ENCODE measurements at places on chromosomes 7 and 10.

DNA sequence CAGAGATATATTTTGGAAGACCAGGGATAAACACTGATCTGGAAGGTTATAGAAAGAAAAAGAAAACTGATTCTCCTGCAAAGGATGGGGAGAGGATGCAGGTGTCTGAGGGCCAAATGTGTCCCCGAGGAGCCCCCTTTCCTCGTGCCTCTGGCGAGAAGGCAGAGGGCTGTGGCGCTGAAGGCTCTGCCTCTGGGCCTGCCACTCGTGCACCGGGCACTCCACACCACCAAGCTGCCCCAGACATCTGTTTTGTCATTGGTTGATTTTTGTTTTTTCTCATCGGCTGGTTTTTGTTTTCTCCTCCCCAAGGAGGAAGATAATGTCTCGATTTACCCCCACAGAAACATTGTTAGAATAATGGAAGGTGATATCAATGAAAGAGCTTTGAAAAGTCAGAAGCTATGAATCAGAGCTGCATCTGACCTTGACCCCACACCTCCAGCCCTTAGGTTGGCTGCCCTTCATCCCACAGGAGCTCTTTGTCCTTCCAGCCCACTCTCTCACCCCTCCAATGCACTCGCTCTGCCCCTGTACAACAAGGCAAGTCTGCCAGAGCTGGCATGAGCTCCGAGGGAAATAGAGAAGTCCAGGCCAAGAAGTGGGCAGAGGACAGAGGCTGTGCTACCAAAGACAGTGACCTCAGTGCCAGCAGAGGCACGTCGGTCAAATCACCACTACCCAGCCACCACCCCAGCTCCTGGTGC is 124.8 kb downstream of the TCERG1L start:
- peak; percentile 38 for DNase-seq

- DNase-seq: no peak
These were observed 17.0 kb downstream of the ABI1 start for GRCh38 chr10:26843736-26844135.

DNA sequence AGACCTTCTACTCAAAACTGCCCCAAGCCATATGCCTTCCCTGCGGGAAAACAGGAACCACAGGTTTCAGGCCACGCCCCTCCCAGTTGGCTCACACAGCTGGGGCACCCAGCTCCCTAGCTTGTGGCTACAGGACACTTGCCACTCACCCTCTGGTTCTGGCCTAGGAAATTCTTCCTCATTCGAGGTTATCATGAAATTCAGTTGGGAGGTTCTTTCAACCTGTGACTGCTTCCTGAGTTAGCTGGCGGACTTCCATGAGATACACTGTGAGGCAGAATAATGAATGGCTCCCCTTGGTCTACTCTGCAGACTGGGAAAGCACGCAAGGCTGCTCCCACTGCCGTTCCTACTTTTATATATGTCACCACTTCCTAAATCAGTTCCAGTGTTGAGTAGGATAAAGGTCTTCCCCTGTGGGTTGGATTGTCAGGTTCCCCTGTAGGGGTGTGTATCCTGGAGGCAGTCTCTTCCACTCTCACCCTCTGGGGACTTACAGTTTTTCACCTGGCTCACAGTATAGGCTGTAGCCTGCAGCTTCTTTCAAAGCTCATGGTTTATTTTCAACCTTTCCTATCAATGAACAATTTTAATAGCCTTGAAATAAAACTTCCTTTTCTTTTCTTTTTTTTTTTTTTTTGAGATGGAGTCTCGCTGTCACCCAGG is 37.0 kb downstream of the GPR22 start:
- no peak for DNase-seq

DNA sequence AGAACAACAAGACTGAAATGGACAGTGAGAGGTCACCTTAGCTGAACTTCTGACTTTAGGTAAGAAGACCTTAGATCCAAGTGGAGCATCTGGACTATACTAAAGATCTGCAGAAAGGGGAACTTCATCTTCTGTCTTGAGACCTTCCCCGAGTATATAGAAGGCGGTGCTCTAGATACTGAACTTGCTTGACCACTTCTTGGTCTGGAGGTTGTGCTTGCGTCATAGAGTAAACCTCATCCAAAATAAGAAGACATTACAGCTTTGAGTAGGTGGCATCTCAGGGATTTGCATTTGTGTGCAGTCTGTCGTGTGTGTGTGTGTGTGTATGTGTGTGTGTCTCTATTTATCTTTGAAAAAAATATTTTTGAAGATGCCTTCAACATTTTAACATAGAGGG is 157.5 kb downstream of the CHN2 start:
- no peak for DNase-seq

- DNase-seq: no peak
These were observed 483.6 kb downstream of the INHBA start for GRCh38 chr7:41219276-41219675.

GRCh38 chr7:51545131-51545530 is 228.5 kb upstream of the COBL start:
- no peak for DNase-seq

DNA sequence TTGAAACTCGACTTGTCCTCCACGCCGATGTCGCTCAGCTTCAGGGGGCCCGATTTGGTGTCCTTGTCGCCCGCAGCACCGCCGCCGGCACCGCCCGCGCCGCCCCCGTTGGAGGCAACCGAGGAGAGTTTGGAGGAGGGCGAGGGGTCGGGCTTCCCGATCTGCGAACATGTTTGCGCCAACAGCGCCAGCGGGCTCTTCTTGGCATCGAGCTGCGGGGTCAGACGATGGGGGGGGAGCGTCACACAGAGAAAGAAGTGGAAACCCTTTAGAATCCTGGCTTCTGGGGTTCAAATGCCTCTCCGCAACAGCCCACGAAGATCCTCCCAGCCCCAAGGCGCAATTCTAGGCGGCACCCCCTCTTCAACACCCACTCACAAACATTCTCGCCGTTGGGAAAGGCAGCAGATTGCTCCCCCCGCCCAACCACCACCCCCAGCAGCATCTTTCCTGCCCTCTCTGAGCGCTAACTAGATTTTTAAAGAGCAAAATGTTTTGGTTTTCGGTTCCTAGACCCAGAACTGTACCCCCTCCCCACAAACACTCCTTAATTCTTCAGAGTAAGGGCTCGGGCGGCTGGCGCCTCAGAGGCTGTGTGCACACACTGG is 1.3 kb downstream of the ZNF503 start:
- no peak for DNase-seq

GRCh38 chr10:87942884-87943527 is 79.6 kb downstream of the PTEN start:
- no peak for DNase-seq

- DNase-seq: peak; percentile 80
These were observed 9.7 kb downstream of the ATP6V0E2 start for GRCh38 chr7:149883452-149883861.

- DNase-seq: no peak
These were observed 28.1 kb downstream of the DNMBP start for GRCh38 chr10:99981581-99982199.

GRCh38 chr7:135240441-135240840 is 6.8 kb downstream of the STRA8 start:
- DNase-seq: no peak

- DNase-seq: no peak
These were observed 372.2 kb upstream of the NRG3 start for GRCh38 chr10:81502677-81503359.

DNA sequence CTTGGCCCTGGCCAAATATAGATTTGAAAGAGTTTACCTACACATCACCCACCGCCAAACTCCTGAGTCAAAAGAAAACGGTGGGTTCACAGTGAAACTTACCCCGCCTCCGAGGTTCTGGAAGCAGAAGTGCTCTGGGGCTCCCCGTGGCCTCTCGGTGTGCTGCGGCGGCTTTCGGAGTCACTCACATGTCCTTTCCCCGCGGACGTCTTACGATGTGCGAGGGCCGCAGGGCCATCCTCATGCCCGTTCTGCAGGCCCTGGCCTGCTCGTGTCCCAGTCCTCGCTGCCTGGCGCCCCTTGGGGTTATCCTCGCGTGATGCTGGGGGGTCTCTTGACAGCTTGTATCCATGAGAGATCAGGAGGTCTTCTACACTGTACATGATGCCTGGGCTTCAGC is 12.0 kb downstream of the JCAD start:
- no peak for DNase-seq

DNA sequence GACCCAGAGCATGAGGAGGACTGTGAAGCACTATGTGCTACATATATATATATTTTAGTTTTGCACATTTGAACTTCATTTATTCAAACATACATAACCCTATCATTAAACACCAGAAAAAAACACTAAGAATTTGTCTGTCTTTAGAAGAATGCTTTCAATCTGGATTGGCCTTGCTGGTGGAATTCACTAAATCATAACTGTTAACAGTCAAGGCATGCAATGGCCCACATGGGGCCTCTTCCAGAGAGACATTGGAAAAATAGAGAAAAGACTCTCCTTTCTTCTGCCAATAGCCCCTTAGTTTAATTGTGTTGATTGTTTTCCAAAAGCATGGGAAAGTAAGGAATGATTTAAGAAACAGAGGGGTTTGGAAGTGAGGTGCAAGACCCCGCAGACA is 77.9 kb downstream of the MRPL32 start:
- no peak for DNase-seq

GRCh38 chr10:12841426-12841825 is 160.1 kb downstream of the CCDC3 start:
- no peak for DNase-seq

DNA sequence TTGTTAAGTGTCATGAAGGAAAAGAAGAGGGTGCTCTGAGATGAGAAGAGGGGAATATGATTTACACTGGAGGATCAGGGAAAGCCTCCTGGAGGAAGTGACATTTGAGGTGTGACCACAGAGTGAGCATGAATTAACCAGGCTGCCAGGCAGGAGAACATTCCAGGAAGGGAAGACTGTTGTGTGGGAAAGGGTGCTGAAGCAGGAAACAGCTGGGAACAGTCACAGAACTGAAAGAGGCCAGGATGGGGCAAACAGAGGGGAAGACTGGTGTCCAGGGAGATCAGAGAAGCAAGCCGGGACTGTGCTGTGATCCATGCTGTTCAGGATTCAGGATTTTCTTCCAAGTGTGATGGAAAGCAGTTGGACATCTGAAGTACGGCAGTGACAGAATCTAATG is 14.9 kb downstream of the HIPK2 start:
- DNase-seq: no peak

GRCh38 chr7:134548877-134549276 is at the start of gene AKR1B15:
Gene AKR1B15 (plus strand): TSS chr7:134549110. CDS start chr7:134564620, 15,510 bp downstream.
- no peak for DNase-seq

DNA sequence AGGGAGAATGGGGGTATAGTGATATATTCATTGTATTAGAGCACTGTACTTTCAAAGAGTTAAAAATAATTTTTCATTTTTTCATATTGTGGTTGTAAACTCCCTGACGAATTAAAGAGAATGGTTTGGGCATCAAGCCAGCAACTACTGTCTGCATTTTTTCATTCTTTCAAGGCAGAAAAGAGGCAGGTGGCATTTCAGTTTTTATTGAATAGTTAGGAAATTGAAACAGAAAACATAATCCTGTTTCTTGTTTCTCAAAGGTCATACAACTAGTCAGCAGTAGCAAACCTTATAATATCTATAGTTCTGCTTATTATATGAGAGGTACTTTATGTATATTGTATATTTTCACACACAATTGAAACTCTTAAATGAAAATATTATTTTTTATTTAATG is 303.9 kb upstream of the KCND2 start:
- no peak for DNase-seq

GRCh38 chr10:110398419-110399105 is 93.8 kb upstream of the SMNDC1 start:
- peak; percentile 71 for DNase-seq

DNA sequence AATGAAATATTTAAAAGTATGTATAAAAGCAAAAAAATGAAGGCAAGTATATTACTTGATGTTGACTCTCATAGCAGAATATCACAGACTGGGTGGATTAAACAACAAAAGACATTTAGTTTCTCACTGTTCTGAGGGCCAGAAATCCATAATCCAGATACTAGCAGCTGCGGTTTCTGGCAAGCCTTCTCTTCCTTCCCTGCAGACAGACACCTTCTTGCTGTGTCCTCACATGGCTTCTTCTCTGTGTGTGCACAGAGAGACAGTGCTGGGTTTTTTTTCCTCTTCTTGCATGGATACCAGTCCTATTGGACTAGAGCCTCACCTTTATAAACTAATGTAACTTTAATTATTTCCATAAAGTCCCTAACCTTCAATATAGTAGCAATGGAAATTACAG is 127.9 kb upstream of the AKR1E2 start:
- DNase-seq: no peak

- DNase-seq: no peak
These were observed 7.8 kb upstream of the CYP3A4 start for GRCh38 chr7:99791667-99792369.

- DNase-seq: no peak
These were observed 56.7 kb upstream of the ELN start for GRCh38 chr7:73971322-73971703.

DNA sequence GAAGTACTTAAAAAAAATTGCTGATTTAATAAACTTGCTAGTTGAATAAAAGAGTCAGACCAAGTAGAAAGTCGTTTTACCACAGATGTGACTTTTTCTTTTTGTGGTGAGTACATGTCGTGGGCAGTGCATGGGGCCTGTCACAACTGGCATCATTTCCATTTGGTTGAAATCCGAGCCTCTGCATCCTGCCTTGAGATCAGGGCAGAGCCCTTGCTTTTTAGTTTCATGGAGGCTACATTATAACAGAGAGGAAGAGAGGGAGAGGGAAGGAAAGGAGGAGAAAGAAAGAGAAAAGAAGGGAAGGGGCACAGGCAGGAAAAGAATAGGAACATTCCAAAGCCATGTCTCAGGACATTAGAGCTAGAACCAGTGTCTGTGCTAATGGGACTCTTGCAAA is 20.4 kb upstream of the INSYN2A start:
- DNase-seq: no peak

DNA sequence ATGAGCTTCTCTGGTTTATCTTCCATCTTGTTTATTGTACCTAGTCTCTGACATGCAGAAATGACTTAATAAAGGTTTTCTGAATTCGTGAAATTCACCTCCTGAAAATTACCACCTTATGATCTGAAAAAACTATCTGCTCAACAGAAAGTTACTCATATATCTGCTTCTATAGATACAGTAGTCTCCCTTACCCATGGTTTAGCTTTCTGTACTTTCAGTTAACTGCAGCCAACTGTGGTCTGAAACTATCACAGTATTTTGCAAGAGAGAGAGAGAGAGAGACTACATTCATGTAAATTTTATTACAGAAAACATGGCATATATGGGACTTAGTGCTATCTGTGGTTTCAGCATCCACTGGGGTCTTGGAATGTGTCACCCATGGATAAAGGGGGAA is 909.0 kb upstream of the C7orf33 start:
- DNase-seq: no peak

DNA sequence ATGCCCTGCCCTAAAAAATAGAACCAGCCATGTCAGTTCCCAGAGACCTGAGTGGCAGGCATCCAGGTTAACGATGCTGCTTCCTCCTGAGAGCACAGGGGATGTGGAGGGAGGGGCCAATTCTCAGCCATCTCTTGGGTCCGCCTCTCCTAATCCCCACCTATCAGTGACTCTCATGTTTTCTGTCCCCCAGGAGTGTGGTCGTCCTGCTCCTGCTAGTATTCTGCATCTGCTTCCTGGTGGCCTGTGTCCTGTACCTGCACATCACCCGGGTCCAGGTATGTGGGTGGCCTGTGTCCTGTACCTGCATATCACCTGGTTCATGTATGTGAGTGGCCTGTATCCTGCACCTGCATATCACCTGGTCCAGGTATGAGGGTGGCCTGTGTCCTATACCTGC is 105.3 kb downstream of the ADCY1 start:
- DNase-seq: peak; percentile 43

All from ascending aorta (tissue), 2 donors.